ENCODE measurements at places on chromosomes 1 and 21.

GRCh38 chr1:24340770-24341169, 21.6 kb downstream of the GRHL3 start:
- no peak for DNase-seq

DNA sequence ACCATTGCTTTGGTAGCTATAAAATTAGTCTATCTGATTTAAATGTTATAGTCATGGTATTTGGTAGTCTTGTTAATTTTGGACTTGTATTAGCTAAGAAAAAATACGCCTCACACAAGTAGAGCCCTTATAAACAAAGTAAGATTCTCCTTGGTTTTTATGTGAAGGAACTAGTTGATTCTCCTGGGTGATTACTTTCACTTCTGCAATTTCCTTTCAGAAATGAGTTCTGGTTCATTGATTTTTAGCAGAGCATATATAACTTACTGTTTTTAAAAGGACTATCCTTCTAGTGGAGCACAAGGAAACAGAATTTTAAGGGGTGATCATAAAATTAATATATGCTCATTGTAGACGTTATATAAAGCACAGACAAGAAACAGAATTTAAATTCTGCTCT, 120.1 kb downstream of the BACH1 start:
- DNase-seq = no peak

DNA sequence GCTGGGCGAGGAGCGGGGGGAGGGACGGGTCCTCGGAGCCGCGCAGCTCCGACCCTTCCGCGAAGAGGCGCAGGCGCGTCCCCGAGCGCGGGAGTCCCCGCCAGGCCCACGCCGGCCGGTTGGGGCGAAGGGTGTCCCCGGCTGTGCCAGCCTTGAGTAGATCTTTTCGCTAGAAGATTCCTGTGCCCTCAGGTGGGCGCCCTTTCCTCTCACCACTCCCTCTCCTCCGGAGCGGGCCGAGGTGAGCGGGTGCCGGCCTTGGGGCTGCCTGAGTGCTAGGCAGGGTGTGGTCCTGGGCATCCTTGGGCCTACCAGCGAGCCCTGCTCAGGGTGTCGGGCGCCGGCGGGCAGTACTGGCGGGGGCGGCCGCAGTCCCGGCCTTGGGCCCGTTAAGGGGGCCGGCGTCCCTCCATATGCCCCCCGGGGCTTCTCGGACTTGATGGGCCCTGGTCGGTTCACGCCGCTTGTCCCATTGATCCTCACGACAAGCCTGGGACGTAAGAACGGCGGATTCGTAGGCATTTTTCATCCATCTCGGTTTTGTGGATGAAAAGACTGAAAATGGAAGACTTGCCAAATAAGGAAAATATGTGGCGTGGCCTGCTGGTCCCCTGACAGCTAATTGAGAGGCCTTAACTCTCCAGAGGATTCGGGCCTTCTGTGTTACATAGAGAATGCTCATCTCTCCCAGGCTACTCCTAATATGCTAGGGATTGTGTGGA, 712 bp downstream of the DEGS1 start:
- DNase-seq = no peak

DNA sequence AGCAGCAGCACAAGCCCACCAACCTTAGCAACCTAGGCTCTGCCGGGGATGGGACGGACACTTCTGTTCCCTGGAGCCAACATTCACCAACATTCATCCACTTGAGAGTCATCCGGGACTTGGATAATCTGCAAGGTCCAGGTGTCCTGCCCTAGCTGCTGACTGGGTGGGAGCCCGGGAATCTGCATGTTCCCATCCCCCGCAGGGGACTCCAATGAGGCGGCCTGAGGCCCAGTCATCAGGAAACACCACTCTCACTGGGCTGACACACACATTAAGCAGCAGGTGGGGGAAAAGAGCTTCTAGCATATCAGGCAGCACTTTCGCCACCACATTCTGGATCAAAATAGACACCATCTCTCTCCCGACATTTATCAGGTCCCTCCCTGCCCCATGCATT, 38.4 kb upstream of the CCSAP start:
- no peak for DNase-seq

- no peak for DNase-seq
These were observed 25.0 kb upstream of the LAPTM5 start for GRCh38 chr1:30782361-30783255.

DNA sequence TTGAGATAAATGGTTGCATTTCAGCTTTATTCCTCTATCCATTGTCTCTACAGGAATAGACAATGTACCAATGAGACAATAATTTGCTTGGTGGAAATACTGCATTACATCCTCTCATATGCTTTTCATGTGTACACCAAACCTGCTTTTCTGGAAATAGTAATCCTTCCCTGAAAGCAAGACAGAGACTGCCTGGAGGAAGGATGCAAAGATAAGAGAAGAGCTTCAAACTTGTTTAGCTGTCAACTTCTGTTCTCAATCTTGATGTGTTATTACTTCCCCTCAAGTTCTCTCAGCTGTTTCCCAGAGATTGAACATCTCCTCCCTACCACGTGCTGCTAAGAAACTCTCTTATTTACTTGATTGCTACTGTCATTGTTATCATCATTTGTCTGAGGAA, 1125.4 kb upstream of the TMPRSS15 start:
- no peak for DNase-seq

DNA sequence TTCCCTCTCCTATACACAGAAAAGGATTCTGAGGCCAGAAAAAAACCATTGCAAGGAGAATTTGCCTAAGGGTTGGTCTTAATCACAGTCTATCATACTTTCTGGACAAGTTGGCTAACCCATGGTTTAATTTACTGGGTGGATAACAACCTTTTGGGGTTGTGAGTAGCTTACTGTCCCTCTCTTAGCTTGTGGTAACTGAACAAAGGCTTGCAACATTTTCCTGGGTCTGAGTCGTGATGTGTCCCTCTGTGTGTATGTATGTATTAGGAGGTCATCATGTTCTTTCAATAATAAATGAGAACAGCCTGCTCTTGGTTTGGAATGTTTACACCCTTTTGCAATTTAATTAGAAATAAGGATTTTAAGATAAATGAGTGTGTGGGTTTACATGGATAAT, 36.7 kb downstream of the PAPPA2 start:
- DNase-seq = no peak

GRCh38 chr21:45639206-45640000, 4.1 kb upstream of the PCBP3 start:
- no peak for DNase-seq

DNA sequence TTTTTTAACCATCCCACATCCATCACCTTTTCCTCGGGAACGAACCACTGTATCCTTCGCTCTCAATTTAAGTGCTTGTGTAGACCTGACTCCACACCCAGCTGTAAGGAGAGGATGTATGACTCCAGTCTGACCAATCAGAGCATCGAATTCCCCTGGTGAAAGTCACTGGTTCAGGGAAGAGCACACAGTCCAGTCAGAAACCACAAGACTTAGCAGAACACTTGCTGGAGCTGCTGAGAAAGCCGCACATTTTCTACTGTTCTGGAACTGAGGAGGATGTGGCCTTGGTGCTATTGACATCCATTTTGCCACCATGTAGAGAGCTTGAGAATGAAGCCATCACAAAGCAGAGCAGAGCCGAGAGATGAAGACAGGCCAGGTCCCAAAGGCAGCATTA, 59.9 kb upstream of the CNN3 start:
- DNase-seq = no peak

GRCh38 chr1:6083801-6084446, 38.2 kb downstream of the KCNAB2 start:
- DNase-seq = no peak

DNA sequence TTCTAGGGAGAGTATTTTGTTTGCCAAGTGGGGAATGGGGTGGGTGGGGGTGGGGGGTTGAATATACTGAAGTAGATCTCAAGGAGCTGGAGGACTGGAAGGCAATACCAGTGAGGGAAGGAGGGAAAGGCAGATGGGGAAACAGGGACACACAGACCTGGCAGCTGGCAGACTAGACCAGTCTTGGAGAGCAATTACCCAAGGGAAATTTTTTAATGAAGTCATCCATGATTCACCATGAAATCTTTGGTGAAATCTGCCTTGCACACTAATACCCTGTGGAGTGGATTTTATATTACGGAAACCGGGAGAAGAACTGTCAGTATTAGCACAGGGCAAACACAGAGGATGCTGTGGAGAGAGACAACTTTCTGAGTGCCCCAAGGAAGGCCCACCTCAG, 29.7 kb upstream of the MARK1 start:
- no peak for DNase-seq

- DNase-seq = no peak
These were observed 50.2 kb downstream of the KCNN3 start for GRCh38 chr1:154819628-154820590.

GRCh38 chr1:198106011-198106410, 50.8 kb upstream of the NEK7 start:
- DNase-seq = no peak

GRCh38 chr1:93704052-93704451, 22.4 kb upstream of the BCAR3 start:
- peak; percentile 95 for DNase-seq

DNA sequence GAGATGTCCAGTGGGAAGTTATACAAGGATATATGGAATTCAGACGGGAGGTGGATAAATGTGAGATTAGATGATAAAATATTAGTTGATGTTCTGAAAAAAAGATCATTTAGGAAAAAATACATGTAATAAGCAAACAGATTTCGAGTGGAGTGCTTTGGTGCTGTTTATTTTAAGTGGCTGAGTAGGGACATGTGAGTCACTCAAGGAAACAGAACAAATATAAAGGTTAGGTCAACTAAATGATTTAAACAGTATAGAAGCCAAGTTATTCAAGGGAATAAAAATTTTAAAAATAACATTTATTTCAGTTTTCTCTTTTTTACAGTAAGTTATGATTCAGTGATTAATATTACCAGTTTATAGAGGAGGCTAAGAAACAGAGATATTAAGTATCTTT, 1046.7 kb upstream of the B3GALT2 start:
- DNase-seq = no peak

GRCh38 chr1:221632072-221632471, 109.8 kb downstream of the DUSP10 start:
- DNase-seq = no peak

GRCh38 chr1:38105267-38105666, 58.7 kb upstream of the POU3F1 start:
- no peak for DNase-seq

Data from GM12864 (cell line).